ENCODE measurements at places on chromosomes 1 and 21.

GRCh38 chr1:1758692-1759455 lies 19.4 kb downstream of the NADK start:
- no peak for DNase-seq

GRCh38 chr1:32204943-32205361 lies 519 bp upstream of the IQCC start:
- no peak for DNase-seq

- no peak for DNase-seq
These were observed 141.3 kb downstream of the ZZZ3 start for GRCh38 chr1:77541162-77541545.

- DNase-seq, result no peak
These were observed 27.6 kb upstream of the SLC16A1 start for GRCh38 chr1:112983537-112984131.

DNA sequence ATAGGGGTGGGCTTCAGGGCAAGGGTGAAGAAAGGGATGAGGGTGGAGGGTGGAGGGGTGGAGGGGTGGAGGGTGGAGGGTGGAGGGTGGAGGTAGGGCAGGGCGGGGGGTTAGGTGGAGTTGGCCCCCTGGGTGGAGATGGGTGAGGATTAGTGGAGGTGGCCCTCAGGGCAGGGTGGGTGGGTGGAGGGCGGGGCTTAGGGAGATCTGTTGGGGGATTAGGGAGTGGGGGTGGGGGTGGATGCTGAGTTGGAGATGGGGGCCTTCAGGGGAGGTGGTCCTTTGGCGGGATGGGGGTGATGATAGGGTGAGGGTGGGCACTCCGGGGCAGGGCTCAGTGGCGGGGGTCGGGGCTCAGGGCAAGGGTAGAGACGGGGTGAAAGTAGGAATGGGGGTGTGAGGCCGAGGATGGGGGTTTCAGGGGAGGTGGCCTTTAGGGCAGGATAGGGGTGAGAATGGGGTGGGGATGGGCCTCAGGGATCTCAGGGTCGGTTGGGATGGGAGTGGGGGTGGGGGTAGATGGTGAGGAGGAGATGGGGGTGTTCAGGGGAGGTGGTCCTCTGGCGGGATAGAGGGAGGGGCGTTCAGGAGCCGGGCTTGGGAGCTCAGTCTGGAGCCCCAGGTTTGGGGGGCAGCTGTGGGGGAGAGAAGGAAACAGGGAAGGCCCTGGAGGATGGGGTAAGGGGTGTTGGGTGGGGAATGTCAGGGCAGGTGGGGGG lies 800 bp upstream of the DNMT3L start:
- DNase-seq, result no peak

- DNase-seq, result no peak
These were observed 45.4 kb downstream of the SELENOF start for GRCh38 chr1:86868477-86868876.

- no peak for DNase-seq
These were observed 524.4 kb downstream of the PTPRC start for GRCh38 chr1:199163267-199163666.

GRCh38 chr1:77126307-77126706 lies 92.9 kb downstream of the PIGK start:
- DNase-seq, result no peak

DNA sequence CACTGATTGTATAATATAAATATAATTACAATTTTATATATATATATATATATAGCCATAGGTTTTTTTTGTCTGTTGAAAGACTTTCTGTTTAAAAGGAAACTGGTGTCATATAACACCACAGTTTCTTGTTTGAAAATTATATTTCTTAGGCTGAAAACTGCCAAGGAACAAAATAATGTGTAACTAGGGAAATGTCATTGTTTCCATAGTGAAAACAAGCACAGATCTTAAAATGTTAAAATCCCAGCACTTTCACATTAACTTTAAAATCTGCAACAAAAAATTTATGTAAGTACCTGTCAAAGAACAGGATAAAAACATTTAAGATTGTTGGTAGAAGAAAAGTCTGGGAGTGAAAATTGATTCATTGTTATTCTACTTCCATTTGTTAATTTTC lies 104.2 kb downstream of the ATP6V1G3 start:
- no peak for DNase-seq

- no peak for DNase-seq
These were observed 16.0 kb downstream of the YARS1 start for GRCh38 chr1:32801096-32801715.

GRCh38 chr1:147039916-147040315 lies 101.8 kb downstream of the NBPF12 start:
- DNase-seq, result no peak

GRCh38 chr1:63951059-63951946 lies 177.5 kb downstream of the ROR1 start:
- DNase-seq, result no peak

DNA sequence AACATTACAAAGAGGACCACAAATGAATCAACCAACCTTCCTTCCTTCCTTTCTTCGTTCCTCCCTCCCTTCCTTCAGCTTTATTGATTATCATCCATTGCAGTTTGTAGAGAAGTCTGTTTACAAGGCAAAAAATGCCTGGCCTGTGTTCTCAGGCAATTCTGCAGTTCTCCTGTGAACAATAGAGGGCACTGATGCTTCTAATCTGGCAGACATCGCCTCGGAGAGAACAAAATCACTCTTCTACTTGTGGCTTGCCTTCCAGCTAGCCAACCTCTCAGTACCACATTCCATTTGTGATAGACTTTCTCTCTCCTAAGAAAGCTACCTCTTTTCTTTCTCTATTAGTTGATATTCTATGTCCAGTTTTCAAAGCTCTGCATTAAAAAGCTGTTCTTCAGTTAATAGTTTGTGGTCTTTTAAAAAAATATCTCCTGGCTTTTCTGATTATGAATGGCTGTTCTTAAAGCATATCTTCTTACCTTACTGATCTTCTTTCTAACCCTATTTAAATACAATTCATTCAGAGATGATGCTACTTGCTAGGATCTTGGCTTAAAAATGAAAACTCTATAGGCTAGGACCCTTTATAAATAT lies 26.9 kb upstream of the ESRRG start:
- no peak for DNase-seq

GRCh38 chr1:202143011-202143767 lies 1.3 kb downstream of the ARL8A start:
- DNase-seq, result no peak

DNA sequence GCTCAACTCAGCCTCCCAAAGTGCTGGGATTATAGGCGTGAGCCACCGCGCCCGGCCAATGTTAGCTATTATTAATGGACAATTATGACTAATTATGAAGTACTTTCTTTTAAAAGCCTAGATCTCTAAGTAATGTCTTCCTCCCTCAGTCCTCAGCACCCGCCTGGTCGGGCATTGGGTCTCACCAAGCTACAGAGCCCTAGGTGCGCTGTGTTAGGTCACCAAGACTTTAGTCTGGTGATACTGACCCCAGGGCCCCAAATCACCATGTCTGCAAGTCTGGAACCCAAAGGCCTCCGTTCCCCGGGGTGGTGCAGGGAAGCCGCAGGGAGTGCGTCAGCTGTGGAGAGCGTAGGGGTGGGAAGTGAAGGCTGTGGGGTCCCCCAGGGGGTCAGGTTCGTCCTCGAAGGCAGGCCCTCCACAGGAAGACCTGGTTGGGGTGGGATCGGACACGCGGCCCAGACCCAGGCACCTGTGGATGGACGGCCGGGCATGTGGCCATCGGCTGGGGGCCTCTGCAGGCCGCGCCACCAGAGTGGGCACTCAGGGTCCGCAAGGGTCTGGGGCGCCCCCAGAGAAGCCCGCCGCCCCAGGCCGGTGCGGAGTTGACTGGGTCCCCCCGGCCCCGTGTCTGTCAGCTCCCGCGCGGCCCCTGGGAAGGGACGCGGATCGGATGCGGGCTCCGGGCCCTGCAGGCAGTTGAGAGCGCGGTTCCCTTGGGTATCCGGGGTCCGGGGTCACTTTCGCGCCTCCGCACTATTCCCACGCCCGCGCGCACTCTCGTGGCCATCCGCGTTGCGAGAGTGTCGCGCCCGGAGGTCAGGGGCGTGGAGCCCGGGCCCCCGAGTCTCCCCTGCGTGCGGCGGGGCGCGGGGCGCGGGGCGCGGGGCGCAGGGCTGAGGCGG lies 710 bp upstream of the PDXK start:
- no peak for DNase-seq

DNA sequence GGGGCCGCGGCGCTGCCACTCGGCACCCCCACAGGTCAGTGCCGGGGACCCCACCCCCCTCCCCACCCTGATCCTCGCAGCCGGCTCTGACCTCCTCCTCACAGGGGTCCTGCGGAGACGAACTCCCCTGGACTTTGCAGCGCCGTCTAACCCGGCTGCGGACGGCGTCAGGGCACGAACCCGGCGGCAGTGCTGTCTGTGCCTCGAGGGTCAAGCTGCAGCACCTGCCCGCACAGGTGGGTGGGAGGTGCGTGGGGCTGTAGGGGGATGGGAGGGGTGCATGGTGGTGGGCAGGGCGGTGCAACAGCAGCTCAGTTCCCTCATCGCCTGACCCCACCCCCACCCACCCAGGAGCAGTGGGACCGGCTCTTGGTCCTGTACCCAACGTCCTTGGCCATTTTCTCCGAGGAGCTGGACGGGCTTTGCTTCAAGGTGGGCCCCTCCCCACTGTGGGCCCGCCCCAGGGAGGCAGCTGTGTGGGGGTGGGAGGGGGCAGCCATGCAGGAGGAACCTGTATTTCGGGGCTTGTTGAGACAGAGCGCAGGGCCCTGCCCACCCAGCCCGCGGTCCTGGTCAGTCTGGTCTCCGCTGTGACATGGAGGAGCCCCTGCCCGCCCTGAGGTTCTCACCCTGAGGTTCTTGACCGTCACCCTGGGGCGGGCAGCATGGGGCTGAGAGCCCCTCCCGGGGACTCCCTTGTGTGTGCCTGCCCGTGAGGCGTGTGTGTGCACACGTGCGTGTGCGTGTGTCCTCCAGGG lies 4.9 kb downstream of the PLEKHN1 start:
- DNase-seq, result no peak

- no peak for DNase-seq
These were observed 42.4 kb upstream of the ESRRG start for GRCh38 chr1:216765346-216766300.

DNA sequence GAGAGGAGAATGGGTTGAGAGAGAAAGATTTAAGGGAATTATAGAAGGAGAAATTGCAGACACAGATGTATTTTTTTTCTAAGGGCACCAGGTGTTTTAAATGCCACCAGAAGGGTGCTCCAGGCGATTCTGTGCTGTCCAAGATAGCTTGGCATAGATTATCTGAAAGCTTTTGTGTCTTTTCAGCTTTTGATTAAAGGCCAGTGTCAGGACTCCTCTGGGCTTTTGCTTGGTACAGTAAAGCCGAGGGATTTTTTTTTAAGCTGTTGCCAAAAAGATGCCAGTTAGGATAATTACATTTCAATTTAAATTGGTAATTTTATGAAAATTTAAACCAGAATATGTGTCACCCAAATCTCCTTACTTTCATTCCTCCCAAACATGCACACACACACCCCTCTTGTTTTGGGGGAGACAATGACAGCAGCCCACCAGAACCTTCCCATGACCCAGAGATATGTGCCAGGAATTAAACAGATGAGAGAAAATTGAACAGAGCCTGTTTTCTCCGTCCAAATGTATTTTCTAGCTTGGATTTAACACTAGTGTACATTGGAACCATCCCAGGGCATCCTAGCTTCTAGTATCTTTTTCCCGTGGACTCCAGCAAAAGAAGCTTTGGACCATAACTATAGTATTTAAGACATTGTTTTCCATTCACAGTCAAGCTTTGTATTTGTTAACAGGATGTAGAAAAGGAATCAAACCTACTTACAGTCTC lies 670.7 kb upstream of the CXADR start:
- no peak for DNase-seq

DNA sequence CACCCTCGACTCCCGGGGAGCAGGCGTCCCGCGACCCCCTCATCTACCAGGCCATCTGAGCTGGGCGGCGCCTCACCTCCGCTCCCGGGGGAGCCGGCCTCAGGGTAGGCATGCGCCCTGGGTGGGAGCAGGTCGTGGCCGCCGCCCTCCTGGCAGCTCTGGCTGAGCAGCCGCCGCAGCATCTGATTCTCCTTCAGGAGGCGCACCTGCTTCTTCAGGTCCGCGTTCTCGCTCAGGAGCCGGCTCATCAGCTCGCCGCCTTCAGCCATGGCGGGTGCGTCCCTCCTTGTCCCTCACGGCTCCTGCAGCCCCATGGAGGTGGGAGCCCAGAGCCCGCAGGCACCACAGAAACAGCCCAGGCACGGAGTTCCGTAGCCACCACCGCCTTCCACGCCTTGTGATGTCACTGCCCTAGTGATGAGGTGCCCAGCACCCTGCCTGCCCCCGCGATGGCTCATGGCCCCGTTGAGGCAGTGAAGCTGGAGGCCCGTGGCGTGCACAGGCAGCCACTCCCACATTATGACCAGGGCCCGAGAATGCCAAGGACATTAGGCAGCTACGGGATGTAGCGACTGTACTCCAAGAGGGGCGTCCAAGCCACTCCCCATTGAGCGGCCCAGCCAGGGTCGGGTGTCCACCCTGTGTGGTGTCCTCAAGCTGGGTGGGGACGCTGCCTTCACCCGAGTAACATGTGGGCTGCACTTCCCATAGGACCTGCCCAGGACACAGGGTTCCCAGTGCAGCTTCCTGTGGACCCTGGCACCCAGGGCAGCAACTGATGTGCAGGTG lies 1.5 kb downstream of the SPATC1L start:
- DNase-seq, result no peak

DNA sequence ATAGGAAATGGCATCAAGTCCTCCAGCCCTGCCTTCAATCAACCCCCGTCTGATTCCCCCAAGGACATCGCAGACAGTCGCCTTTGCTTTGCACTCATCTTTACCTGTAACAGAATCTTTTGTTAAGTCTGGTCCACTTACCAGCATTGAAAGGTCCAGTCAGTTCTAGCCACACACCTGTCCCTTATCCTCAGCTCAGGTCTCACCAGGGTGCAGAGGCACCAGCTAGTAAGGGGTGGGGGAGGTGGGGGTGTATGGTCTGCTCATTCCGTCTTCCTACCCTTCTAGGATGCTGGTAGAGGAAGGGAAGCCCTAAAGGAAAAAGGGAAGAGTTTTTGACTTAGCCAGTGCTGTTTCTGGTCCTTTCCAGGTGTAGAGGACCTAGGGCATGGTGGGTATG lies 427.7 kb downstream of the MATN1 start:
- no peak for DNase-seq

GRCh38 chr1:153242160-153242559 lies 17.3 kb upstream of the LORICRIN start:
- DNase-seq, result no peak

- no peak for DNase-seq
These were observed at the start of gene RHBG for GRCh38 chr1:156368889-156369684. Gene RHBG (plus strand): TSS chr1:156369211. CDS start chr1:156369250, 39 bp downstream.

DNA sequence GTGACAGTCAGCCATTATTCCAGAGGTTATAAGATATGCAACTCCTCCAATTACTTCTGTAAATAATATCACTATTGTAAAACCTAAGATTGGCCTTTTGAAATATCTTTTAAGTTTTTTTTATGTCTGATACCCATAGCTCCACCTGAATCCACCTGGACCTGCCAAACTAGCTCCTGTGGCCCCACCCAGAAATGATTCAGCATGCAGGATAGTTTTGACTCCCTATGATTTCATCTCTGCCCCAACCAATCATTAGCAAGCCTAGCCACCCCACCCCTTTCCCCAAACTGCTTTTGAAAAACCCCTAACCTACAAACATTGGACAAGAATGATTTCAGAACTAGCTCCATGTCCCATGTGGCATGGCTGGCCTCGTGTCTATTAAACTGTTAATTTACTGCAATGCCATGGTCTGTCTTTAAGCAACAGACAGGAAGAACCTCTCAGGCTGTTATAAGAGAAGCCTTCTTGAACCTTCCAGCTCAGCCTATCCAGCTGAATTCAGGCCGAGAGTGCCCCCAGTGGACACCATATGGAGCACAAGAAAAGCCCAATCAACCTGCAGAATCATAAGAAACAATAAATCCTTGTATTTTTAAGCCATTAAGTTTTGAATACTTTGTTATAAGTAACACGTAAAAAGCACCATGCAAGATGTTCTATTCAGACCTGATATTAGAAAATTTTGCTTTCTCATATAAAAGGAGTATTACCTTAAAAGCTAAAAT lies 263.0 kb upstream of the ZRANB2 start:
- DNase-seq, result no peak

Measured in activated CD4-positive, CD25-positive, alpha-beta regulatory T cell treated with anti-CD3 and anti-CD28 coated beads, Interleukin-2, amount 50 U/mL, for 16 hours (primary cell).